Islet precursor cell (in vitro differentiated cells): ENCODE measurements at places on chromosomes 11 and 22.

DNA sequence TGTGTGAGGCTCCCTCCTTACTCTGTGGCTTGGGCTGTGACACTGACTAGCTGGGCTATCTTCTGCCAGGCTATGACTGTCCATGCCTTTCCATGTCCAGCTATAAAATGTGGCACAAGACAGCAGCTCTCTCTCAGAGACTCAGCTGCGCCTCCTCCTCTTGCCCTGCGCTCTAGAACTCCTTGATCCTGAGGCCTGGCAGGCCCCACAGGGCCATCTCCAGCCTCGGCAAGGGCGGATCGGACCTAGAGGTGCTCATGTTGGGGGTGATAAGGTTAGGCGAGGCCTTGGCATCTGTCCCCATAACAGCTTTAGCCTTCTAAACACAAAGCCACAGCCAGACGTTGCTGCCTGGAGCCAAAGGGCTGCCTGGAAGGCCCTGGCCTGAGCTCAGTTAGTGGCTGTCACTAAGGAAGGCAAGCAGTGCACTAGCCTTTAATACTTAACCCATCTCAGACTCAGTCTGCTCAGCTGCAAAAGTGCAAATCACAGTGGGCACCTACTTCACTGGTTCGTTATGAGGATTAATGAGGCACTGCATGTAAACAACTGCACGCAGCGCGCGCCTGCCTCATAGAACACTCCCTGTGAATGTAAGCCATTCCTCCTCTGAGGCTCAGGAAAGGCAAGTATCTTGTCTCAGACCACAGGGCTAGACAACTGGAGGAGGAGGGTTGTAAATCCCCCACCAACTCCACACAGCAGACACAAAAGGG is 1.2 kb downstream of the GUCD1 start:
- no peak for DNase-seq

DNA sequence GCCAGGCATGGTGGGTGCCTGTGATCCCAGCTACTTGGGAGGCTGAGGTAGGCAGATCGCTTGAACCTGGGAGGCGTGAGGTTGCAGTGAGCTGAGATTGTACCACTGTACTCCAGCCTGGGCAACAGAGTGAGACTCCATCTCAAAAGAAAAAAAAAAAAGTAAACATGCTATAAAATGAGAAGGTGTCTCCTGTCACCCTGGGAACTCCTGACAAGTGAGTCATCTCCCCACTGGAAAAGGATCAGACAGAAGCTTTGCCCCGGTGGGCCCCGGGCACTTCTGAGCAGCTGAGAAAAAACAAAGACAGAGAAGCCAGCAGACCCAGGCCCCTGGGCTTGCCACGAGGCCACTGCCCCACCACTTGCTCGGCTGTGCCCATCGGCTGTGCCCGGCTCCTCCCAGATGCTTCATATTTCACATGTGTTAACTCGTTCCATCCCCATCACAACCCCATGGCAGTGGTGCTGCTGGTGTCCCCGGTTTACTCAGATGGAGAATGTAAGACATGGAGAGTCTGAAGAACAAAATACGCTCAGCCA is 22.3 kb downstream of the TTLL1 start:
- peak; percentile 85 for DNase-seq

DNA sequence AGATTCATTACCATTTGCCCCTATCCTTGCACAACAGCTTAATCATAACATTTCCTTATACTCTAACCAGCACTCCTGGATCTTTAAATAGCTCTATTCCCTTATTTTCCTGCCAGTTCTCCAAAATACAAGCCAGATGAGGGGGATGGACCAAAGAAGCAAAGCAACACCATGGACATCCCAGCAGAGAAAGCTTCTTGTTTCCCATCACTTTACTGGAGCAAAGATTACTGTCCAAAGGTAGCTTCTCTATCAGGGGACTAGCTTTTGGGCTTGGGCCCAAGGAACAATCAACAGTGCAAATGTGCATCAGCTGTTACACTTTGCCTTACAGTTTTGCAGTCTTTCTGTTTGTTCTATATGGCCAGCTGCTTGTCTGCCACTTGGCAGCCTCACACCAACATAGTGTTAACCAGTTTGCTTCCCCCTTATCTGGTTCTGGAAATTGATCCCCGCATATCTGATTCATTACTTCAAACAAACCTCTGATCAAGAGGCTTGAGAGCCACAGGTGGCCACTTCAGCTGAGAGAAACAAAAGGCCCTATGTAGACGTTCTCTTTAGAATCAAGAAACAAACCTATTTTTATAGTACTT is 814.3 kb downstream of the METTL15 start:
- no peak for DNase-seq

- DNase-seq, result no peak
These were observed 1168.1 kb downstream of the LRRC4C start for GRCh38 chr11:40291329-40291728.

DNA sequence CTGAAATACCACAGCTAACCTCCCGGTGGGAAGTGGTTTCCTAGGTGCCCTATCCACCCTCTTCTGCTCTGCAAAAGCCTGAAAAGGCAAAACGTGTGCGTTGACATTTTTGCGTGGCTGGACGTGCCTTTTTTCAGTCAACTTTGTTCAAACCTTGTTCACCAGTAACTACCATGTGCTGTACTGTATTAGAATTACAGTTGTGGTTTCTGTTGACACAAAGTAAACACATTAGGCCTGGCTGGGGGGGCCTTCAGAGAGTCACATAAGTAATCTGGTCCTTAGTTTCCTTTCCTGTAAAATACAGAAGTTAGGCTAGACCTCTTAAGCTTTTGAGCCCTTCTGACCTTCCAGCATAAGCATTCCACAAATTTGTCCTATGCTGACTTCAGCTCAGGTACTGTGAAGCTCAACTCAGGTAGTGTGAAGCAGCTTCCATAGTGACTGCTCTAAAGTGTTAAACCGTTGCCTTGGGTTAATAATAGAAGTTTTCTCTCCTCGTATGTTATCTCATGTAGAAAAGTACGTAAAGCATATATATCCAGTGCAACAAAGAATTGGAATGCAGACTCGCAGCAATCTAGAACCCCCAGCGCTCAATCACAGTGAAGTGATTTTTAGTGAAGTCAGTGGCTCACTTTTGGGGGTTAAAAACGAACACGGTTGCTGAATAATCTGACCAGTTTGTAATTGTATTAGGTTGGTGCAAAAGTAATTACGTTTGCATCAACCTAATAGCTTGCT is 1.8 kb downstream of the EWSR1 start:
- DNase-seq, result no peak

GRCh38 chr11:77287615-77288273 is 13.7 kb downstream of the GDPD4 start:
- no peak for DNase-seq

DNA sequence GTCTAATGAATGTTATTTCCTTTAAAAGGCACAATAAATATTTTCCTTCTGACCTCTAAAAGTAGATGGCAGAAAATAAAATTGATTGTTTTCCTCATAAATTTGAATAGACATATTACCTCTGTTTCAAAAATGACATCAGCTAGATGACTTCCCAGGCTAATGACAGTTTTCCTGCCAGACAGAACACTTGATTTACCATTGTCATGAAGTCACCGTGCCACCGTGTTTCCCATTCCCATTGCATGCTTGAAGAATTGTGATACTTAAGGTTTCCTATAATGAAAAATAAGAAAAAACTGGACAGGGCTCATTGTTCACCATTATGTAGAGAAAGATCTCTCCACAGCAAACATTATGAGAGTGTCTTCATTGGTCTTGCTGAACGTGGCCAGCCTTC is 151.1 kb downstream of the NCAM1 start:
- no peak for DNase-seq

DNA sequence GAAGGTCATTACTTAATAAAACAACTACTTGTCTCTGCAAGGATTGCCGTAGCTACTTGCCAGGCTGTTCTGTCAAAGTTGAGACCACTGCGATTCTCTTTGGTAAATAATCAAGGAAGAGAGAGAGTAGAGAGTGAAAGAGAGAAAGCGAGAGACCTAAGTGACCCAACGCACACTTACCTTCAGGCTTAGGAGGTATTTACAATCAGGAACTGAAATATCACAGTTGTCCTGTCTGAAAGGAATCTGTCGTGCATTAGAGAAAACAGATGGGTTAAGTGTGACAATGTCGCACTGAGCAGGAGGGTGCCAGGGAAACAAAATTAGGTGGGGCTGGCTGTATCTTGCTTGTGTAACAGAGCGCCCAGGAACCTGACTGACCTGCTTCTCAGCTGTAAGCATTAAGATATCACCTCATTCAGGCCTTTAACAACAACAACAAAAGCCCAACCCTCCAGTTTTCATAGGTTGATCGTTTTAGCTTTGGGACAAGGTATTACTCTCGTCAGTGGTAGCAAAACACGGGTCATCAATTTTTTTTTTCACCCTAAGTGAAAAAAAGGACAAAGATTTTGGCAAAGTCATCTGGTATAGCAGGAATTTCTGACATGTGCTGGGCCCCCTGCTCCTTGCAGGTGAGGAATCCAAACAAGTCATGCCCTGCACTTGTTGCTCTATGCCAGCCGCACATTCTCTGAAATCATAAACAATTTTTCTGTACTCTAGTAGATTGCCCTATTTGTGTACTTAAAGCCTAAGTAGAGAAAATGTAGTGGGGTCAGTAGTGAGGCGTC is at the start of gene MUC15:
TSS of gene MUC15 (minus strand) at position 403 of the 794 bp plus-strand sequence. CDS start 5,169 bp downstream, outside the sequence.
- peak; percentile 57 for DNase-seq

GRCh38 chr22:21450320-21450831 is 16.8 kb upstream of the TMEM191C start:
- peak; percentile 45 for DNase-seq

DNA sequence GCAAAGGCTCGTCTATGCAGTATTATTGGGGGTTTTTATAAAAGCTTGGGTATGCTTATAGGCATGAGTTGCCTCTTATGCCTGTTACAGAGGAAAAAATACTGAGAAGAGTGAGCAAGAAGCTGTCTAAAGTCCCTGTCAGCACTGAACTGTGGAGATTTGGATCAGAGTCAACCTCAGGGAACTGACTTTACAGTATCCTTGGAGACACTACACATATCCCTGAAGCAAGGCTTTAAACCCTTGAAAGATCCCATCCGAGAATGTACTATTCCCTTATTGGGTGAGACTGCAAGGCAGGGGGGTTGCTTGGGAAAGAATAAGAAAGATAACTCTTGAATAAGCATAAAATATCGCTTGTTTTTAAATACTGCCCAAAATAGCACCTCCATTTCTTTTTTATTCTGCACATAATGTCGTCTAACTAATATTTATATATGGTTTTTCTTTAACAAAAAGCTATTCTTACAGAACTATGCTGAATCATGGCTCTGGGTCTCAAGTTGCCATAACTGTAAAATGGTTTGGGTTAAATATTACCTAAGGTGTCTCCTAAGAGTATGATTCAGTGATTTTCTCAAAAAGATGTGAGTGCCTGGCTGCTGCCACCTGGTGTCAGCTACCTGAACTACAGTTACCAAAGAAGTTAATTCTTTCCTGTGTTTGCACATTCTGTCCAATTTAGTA is 1062.8 kb downstream of the DLG2 start:
- no peak for DNase-seq

GRCh38 chr22:36224245-36224644 is 15.1 kb downstream of the APOL2 start:
- DNase-seq, result peak; percentile 54

GRCh38 chr11:121586750-121587149 is 134.0 kb upstream of the SORL1-AS1 start:
- no peak for DNase-seq

DNA sequence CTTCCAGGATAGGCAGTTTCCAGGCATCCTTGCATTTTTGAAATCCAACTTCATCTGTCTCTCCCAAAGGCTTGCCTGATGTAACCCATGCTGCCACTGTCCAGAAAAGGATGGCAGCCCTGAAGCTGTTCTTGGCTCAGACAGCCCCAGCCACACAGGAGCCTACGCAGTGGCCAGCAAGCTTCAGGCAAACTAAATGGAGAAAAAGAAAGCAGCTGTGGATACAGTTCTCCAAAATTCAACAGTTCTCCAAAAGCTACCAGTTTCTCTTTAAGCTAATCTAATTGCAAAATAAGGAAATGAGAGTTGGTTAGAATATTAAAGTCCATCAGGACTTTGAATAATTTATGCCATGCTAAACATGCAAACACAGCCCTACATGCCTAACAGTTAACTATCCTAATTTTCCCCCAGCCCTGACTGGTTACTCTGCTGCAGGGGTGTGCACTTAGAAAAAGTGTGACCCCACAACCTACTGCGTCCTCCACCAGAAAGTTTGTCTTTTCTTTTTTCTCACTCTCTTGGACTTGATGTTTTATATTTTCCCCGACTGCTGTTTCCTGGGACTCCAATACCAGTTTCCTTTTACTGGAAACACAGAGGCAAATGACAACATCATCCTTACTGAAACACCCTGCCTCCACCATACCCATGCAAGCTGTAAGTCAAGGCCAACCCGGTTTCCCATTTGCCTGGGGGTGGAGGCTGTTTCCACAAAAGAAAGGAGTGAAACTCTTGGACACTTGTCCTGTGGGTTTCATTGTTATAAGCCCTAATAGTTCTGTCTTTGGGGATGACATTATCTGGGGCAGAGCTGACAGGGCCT is 69.1 kb upstream of the OR5AN1 start:
- no peak for DNase-seq

DNA sequence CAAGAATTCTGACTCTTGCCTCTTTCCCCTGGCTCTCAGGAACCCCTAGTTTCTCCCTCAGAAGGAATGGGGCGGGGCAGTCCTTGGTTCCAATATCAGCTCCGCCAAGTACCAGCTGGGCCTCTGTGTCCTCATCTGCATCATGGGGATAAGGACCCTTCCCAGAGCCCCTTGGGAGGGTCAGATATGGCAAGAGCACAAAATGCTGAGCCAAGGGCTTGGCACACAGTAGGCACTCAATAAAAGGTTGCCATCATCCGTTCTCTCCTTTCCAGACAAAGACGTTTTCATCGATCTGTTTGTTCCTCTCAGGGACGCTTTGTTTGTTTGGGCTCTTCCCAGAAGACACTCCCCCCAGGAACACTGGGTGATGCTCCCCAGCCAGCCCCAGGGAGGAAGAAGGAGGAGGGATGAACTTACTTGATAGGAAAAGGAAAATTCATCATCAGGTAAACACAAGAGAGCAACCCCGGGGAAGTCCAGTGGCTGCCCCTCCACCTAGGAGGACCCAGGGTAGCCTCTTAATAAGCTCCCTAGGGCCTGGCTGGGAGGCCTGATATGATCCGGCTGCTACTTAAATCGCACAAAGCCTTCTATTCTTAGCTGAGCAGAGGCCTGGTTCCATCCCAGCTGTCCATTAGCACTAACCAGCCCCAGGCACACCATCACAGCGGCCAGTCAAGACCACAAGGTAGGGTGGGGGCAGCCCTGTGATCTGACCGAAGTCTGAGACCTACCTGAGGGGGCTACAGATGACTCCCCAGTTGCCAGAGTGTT is 19.6 kb downstream of the GDPD5 start:
- DNase-seq, result no peak
